ENCODE measurements at places on chromosomes 16 and 17.

GRCh38 chr16:8915722-8916301, 33.7 kb downstream of the LITAFD start:
- DNase-seq, result no peak

- peak; percentile 72 for DNase-seq
Measured at GRCh38 chr17:75864448-75864871, 9.3 kb upstream of the WBP2 start.

- DNase-seq, result peak; percentile 94
Measured at GRCh38 chr17:30477083-30477773, at the start of gene GOSR1. Gene GOSR1, plus strand, starts transcription at chr17:30477408. Its CDS starts 26 bp downstream, at chr17:30477434.

DNA sequence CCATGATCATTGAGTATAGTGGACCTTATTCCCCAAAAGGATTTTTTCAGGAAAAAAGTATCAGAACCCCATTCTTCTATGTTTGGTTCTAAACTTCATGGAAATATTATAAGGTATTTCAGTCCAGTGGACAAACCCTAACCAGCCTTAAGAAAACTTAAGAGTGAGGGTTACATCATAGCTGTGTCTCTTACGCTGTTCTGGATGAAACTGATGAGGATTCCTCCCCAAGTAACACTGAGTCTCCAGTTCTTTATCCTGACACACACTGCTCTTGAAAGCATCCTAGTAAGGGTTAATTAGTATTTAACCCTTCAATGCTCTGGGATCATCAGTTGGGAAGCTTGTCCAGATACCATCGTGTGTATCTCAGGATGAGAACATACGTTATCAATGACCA, 5.0 kb downstream of the LYRM1 start:
- no peak for DNase-seq

GRCh38 chr17:81641825-81642489, 5.0 kb downstream of the TSPAN10 start:
- DNase-seq, result no peak

DNA sequence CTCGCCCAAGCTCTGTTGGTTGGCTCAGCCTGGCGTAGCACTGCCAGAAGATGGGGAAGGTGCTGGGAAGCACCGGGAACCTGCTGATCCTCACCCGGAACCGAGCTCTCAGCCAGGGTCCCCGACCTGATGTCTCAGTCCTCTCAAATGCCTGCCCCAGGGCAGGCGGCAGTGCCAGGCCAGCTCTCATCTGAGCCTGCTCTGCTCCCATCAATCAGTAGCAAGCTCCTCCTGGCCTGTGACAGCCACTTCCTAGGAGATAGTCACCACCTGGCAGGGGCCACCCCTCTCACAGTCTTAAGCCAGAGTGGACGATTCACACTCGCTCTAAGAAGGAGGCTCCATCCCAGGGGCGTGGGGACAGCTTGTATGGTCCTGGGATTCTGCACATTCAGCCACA, 62.0 kb downstream of the ENGASE start:
- DNase-seq, result no peak

- DNase-seq, result peak; percentile 74
Measured at GRCh38 chr16:55480228-55480655, 1.2 kb downstream of the MMP2 start.

- DNase-seq, result no peak
Measured at GRCh38 chr17:30173649-30174048, 57.0 kb downstream of the NSRP1 start.

DNA sequence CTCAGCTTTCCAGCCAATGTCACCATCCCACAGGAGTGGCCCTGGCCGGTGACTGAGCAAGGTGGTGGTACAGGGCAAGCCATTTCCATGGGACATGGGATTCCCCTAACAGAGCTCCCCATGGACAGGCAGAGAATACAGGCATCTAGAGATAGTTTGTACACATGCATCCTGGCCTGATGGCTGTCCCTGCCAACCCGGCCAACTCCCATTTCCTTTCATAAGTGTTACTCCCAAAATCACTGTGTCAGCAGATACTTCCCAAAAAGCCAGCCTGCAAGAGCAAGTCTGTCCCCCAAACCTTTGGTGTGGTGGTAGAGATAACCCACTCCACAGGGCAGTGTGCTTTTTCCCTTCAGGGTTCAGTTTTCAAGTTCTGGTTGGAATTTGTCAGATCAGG, 32.4 kb upstream of the SLC47A1 start:
- no peak for DNase-seq

GRCh38 chr17:67290711-67291291, 45.8 kb upstream of the HELZ start:
- DNase-seq, result no peak

- no peak for DNase-seq
Measured at GRCh38 chr16:23414731-23415130, 38.3 kb downstream of the COG7 start.

- no peak for DNase-seq
Measured at GRCh38 chr17:64388961-64389565, 1.6 kb downstream of the PECAM1 start.

DNA sequence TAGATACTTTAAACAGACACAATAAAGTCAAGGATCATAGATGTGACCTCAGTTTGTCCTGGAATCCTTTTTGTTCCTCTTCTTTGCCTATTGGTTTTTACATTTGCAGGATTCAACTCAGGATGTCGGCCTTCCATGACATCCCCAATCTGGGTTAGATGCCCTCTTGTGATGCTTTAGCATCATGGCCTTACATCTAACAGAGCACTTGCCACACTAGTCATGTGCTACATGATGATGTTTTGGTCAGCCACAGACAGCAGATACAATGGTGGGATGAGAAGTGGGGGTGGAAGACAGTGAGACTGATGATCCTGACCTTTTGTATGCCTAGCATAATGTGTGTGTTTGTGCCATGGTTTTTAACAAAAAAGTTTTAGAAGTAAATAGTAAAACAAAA, 1.8 kb upstream of the SYNRG start:
- no peak for DNase-seq

- no peak for DNase-seq
Measured at GRCh38 chr17:35709874-35710273, 21.6 kb upstream of the RASL10B start.

DNA sequence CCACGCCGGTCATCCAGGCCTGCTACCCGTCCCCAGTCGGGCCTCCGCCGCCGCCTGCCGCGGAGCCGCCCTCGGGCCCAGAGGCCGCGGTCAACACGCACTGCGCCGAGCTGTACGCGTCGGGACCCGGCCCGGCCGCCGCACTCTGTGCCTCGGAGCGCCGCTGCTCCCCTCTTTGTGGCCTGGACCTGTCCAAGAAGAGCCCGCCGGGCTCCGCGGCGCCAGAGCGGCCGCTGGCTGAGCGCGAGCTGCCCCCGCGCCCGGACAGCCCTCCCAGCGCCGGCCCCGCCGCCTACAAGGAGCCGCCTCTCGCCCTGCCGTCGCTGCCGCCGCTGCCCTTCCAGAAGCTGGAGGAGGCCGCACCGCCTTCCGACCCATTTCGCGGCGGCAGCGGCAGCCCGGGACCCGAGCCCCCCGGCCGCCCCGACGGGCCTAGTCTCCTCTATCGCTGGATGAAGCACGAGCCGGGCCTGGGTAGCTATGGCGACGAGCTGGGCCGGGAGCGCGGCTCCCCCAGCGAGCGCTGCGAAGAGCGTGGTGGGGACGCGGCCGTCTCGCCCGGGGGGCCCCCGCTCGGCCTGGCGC, 2.4 kb downstream of the HIC1 start:
- no peak for DNase-seq

DNA sequence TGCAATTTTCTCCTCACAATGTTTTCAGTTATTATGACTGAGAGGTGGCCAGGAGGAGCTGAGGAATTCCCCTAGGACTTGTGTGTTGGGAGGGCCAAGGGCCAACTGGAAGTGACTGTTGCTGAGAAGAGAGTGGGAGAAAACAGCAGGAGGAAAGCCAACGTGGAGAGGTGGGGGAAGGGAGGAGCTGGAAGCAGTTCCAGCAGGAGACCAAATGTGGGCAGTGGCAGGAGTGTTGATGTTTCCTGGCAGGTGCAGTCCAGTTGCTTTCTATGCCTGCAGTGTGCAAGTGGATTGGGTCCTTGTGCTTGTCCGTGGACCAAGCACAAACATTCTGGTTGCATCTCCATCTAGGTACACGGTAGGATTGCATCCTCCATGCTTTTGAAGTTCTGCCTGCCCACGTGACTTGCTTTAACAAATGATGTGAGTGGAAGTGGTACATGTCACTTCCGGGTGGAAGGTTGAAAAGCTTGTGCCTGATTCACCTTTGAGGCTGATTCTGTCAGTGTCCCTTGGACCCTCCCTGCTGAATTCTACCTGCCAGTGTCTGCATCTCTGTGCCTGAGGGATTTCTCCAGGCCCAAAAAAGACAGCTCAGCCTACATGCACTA, 54.7 kb upstream of the CRHR1 start:
- no peak for DNase-seq

GRCh38 chr16:66842765-66843164, 1.4 kb upstream of the CA7 start:
- no peak for DNase-seq

- DNase-seq, result no peak
Measured at GRCh38 chr17:74062234-74062633, 141.2 kb upstream of the RPL38 start.

DNA sequence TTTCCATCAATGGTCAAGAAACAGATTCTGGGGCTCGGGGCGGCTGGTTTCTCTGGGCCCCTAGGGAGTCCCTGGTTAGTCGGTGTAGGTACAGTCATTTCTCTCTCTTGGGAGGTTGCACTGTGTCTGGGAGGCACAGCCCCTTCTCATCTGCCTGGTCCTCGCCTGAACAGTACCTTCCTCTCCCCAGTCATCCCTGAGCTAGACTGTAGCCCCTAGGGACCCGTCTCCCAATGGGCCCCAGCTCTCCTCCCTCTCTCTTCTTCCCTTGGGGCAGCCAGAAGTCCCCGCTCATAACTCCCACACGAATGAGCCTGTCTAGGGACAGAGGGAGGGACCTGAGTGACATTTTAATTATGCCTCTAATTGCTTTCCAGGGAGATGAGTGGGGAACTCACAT, 20.2 kb upstream of the CPSF4L start:
- no peak for DNase-seq

GRCh38 chr16:85047867-85048455, 20.4 kb downstream of the KIAA0513 start:
- DNase-seq, result peak; percentile 89

GRCh38 chr16:11797957-11798299, 870 bp upstream of the ZC3H7A start:
- no peak for DNase-seq

GRCh38 chr17:45440161-45440778, 7.6 kb upstream of the ARHGAP27 start:
- no peak for DNase-seq

- no peak for DNase-seq
Measured at GRCh38 chr17:13421581-13422130, 180.1 kb downstream of the HS3ST3A1 start.

GRCh38 chr16:27169511-27170071, 33.7 kb upstream of the KDM8 start:
- no peak for DNase-seq

DNA sequence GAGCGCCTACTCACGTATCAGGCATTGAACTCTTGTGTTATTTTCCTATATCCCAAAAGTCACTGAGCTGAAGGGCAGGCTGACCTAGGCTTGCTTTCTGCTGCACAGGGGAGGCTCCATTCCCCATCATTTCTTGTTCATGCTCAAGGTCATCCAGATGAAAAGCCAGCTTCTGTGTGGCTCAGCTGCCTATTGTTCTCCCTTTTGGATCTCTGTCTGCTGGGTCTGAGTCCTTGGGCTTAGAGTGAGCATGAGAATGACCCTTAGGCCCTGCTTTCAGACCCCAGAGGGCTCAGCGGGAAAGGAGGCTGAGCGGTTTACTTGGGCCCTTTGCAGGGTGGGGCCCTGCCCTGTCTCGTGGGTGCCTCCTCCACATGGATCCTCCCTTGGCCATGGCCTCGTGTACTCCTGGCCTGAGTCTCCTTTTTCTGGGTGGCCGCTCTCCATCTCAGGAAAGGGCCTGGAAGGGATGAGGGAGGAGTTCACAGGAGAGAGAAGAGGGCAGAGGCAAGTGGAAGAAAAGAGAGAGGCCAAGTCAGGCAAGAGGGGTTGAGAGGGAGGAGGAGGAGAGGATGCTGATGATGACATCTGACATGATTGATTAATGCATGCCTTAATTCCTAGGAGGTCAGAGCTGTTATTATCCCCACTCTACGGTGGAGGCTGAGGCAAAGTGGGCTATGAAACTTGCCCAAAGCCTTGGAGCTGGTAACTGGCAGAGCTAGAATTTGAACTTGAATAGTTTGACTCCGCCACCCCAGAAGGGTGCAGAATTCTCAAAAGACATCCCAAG, 19.8 kb upstream of the MAP3K14 start:
- no peak for DNase-seq

GRCh38 chr16:9389543-9390207, 298.2 kb downstream of the HAPSTR1 start:
- DNase-seq, result no peak

- no peak for DNase-seq
Measured at GRCh38 chr17:18139949-18140348, 31.4 kb downstream of the MYO15A start.

DNA sequence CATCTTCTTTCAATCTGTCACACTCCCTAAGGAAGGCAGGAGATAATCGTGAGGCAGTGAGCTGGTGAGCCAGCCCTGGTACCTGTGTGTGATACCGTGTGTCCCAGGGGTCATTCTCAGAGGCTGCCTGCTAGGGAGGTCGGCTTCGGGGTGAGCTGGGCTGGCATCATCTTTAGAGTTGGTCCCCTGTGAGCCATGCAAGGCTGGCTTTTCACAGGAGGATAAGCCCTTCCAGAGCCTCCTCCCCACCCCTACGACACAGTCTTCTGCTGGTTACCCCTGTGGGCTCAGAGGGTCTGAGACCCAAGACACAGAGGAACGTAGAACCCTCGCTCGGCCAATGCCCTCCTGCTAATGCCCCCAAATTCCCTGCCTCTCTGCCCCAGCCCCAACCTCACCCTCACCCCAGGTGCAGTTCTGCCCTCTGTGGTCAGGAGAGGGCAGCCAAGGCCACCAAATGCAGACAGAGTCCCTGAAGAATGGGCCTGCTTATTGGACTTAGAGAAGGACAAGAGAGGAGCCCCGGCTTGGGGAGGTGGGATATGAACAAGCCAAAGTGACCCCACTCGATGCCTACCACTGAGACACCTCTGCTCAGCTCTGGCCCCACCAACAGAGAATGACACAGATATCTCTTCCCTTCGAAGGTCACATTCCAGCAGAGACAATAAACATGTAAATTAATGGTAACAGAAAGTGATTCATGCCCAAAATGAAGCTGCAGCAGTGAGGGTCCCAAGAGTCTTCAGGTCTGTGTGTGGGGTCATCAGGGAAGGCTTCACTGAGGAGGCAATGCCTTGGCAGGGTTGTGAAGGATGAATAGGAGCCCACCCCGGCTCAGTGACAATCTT, 80.8 kb upstream of the CCL1 start:
- DNase-seq, result no peak

DNA sequence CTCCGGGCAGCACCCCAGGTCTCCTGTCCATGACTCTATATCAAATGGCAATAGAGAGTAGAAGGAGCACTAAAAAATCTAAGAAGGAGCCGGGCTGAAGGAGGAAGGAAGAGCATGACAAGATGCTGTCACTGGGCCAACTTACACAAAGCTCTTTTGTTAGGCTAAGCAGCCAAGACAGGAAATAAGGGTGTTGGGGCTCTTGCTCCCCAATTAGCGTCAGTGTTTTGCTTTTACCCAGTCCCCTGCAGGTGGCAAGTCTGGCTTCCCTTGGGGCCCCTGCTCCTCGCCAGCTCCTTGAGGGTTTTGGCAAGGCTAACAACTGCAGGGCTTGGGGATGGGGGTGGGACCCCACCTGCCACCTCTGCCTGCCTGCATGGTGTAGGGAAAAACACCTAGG, 120.5 kb downstream of the CCT6B start:
- DNase-seq, result peak; percentile 1

All from mucosa of descending colon (tissue), 3 donors.